ENCODE measurements at places on chromosomes 7 and 10. TPM values are rescaled to one million over a fixed set of nuclear protein-coding genes. Genes with fewer than 3 reads are reported as not detected.

Gene EIF4EBP2
- polyA plus RNA-seq, result 27.7 TPM

Gene ZNF425
- 0.32 TPM for polyA plus RNA-seq

Gene ASB10
- polyA plus RNA-seq, result not detected

Gene CYP2C9
- 1,245 TPM for polyA plus RNA-seq

Gene SLK
- polyA plus RNA-seq, result 5.2 TPM

Gene LEP
- not detected for polyA plus RNA-seq

Gene RADIL
- 0.21 TPM for polyA plus RNA-seq

Gene CHRM2
- 0.46 TPM for polyA plus RNA-seq

Gene ZPBP
- polyA plus RNA-seq, result not detected

Gene NXPH1
- not detected for polyA plus RNA-seq

Gene HOXA7
- polyA plus RNA-seq, result not detected
